AG20443 (cell line): ENCODE measurements at places on chromosomes 7 and 10.

- DNase-seq, result peak; percentile 14
Measured at GRCh38 chr7:127803626-127804025, 151.6 kb downstream of the SND1 start.

GRCh38 chr7:11612737-11613136, 219.3 kb downstream of the THSD7A start:
- no peak for DNase-seq

DNA sequence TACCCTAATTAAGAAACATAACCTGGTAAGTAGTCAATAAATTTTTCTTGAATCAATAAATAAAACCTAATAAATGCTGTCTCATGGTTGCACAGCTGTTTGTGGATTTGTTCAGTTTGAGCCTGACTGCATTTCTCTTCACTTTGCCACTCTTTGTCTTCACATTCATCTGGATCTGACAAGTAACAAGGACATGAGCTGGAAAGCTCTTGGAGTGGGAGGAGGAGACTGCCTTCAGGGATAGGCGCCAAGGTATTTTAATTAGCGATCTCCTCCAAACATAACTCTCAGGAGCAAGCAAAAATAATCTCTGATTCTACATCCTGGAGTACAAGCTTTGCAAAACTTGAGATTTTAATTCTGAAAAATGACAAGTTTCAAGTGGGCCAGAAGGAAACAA, 251.0 kb downstream of the BMPER start:
- peak; percentile 44 for DNase-seq

GRCh38 chr10:89413398-89413912, 913 bp upstream of the IFIT5 start:
- DNase-seq, result no peak

- DNase-seq, result peak; percentile 21
Measured at GRCh38 chr7:108234281-108234680, 104.1 kb upstream of the LAMB4 start.

DNA sequence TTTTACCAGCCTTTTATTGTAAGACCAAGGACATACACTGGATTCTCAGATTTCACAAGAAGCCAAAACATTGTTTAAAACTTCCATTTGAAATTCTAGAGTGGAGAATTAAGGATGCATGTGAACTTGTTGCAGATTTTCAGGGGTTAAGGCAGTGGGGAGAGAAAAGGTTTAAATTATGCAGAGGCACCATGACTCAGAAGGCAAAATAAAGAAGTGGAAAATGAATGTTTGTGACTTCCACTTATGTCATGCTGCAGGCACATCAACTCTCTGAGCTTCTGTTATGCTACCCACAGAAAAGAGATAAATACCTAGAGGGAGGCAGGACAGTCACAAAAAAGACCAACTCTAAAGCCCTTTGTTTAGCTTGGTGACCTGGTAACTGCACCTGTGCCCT, 84.4 kb upstream of the BET1 start:
- peak; percentile 37 for DNase-seq
